Stimulated activated CD4-positive, alpha-beta T cell treated with anti-CD3 and anti-CD28 coated beads, TNF-alpha, amount 100 ng/mL, for 4 hours (primary cell): ENCODE measurements at places on chromosomes 1 and 21.

- no peak for DNase-seq
Observed at GRCh38 chr1:183590244-183591191, at the start of gene NCF2. TSS of gene NCF2 (minus strand) at chr1:183590459. CDS start at chr1:183590329, 130 bp downstream.

- DNase-seq = no peak
Observed at GRCh38 chr1:37051346-37051745, 17.0 kb upstream of the GRIK3 start.

GRCh38 chr1:175158170-175158591, 34.4 kb downstream of the KIAA0040 start:
- DNase-seq = no peak

DNA sequence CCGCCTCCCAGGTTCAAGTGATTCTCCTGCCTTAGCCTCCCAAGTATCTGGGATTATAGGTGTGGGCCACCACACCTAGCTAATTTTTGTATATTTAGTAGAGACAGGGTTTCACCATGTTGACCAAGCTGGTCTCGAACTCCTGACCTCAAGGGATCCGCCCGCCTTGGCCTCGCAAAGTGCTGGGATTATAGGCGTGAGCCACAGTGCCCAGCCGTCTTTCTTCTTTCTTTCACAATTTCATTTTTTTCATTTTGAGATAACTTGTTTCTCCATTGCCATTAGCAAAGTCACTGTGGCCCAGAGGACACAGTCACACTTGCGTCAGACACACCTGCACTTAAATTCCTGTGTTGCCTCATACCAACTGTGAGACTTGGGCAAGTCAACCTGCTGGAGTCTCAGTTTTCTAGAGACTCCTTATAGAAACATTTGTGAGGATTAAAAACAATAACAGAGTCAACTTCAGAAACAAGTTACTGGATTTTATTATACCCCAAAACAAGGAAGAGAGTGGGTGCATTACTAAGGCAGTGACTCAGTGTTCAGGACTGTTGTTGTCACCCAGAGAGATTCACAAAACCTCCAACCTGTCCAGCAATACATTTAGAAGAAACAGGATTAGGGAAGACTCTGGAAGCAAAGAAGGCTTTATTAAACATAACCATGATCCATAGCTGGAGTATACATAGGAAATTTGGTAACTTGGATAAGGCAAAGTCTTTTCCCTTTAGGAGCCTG, 2.6 kb downstream of the TEDDM1 start:
- DNase-seq = no peak

DNA sequence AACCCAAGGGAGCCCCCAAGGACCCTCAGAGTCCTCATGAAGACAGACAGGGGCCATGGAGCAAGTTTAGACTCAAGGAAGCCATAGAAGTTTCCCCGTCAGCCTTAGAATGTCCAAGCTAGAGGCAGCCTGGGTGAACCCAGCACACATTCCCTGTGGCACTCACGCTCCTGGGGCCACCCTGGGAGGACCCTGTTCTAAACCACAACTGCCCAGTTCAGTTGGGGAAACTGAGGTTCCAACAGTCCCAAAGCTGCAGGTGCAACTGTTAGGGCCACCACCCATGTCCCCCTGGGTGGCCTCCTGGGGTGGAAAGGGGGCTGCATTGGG, 9.3 kb downstream of the WNT3A start:
- DNase-seq = no peak

DNA sequence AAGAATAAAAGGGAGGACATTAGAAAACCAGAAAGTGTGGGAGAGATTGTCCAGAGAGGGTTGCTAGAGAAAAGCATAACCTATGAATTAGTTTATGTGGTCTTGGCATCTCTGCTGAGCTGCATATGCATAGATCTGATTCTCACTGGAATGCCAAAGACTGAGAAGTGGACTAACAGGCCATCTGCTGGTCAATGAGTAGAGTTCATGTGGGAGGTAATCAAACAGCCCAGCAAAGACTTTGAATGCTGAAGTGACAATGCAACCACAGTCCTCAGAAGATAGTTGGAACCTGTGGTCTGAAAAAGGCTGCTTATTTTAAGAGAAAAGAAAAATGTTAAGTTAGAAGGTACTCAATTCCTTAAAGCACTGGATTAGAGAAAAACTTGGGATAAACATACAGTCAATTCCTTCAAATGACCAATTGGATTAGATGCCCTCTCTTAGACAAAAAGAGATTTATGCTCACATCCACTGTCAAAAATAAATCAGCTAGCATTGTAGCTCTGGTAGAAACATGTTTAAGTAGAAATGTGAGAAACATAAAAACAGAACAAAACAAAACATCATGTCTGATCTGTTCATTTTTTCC, 382.8 kb downstream of the AMY1C start:
- DNase-seq = no peak

- DNase-seq = no peak
Observed at GRCh38 chr1:7389201-7389905, 381.7 kb upstream of the VAMP3 start.

- DNase-seq = no peak
Observed at GRCh38 chr1:180907313-180908055, 5.2 kb upstream of the KIAA1614 start.

DNA sequence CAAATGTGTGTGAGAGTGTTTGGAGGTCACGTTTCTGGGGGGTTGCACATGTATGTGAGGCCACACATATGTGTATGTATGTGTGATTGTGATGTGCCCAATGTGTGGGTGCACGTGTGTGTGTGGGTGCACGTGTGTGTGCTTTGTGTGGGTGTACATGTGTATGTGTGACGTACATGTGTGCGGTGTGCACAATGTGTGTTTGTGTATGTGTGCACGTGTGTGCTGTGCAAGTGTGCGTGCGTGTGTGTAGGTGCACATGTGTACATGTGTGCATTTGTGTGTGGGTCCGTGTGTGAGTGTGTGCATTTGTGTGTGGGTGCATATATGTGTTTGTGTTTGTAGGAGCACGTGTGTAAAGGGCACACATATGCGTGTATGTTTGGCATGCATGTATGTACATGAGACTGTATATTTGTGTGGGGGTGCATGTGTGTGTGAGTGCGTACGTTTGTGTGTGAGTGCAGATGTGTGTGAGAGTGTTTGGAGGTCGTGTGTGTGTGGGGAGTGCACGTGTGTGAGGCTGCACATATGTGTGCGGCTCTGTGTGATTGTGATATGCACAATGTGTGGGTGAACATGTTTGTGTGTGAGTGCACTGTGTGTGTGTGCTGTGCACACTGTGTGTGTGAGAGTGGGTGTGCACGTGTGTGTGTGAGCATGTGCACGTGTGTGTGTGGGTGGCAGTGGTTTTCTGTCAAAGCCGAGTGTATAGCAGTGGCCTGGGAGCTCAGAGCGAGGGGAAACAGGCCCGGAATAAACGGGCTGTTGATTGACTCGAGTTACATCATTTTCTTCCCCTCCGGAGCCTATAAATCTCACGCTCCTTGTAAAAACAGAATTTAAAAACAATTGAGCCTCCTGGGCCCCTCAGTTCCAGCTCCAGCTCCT, 132.7 kb upstream of the ARHGEF16 start:
- no peak for DNase-seq

DNA sequence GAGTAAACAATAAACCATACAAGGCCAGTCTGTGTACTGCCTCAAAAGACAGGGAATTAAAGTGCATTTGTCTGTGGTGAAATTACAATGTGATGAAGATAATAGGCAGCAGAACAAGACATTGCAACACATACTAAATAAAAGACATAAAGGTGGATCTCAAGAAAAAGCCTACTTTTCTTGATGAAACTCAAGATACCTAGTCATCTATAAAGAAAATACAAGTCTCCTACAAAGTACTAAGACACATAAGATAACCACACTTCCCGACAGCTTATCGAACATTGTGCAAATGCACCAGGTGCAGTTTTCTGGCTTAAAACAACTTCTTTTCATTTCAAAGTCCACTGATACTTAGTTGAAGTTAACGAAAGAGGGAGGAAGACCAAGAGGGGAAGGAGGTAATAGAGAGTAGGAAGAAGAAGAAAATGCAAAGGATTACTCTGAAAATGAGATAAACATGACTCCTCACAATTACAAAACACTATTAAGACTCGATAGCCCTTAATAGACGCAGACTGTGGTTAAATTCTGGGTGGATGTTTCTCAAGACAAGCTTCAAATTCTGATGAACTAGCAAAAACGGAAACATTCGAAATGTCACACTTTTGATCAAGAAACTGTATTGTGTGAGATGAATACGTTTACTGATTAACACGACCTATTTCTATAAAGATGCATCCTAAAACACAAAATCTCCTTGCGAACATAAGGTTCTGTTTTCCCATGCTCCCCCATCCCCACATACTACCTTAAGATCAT, 2.0 kb downstream of the HNRNPR start:
- DNase-seq = no peak

DNA sequence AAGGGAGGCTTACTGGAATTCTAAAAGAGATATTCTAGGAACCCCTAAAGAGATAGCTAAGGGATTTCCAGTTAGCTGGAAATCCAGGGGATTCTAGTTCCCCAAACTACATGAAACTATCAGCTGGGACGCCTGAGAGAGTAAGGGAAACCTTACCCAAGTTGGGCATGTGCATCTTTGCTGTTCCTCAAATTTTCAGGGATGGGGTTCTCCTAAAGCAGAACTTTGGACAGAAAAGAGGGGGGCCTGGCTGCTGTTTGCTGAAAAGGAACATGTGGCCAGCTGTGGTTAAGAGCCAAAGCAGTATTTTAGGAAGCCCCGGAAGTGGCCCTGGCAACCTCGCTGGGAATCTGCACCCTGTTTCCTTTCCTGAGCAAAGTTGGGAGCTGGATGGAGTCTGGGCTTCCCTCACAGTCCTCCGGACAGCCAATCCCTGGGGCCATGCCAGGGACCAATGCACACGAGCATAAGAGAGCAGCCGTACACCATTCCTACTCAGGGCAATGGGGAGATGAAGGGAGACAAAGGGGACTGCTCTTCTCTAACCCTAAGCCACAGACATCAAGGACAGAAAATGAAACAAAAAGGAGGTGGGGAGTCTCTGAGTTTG, 154.3 kb downstream of the PLXNA2 start:
- no peak for DNase-seq

GRCh38 chr1:65230731-65231481, 78.4 kb upstream of the DNAJC6 start:
- no peak for DNase-seq

DNA sequence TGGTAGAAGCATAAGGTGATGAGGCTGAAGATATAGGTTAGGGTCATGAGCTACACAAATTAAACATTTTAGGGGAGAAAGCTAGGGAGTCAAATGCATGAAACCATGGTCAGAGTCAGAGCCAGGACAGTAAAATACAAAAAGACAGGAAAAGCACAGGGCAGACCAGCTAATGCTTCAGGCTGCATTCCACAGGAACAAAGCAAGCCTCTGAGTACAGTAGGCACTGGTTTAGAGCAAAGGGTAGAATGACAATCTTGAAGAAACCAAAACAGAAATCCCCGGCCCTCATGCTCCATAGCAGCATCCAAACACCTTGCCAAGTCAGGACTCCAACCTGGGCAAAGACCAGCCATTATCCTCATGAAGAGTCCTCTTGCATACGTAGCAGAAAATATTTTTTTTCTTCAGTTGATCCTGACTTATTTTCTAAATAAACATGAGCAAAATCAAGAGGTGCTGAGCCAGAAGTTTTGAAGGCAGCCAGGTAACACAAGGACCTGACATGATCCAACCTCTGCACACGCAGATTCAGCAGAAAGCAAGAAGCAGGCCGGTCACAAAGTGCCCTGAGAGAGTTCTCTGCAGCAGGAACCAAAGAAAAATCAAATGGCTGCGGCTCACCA, 273.1 kb downstream of the TTLL7 start:
- DNase-seq = no peak

DNA sequence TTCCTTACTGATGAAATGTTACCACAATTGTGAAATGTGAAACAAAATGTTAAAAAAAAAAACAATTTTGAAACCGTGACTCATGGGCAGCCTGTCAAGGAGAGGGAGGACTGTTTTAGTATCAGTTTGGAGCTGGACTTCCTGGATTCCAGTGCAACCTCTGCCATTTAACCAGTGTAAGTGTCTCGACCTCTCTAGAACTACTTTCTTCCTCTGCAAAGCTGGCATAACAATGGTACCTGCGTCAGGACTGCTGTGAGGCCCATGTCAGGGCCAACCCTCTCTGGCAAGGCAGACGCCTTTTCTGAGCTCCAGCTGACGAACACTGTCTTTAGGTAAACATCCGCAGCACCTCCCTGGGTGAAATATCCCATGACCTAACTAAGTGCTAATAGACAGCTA, 20.9 kb downstream of the URB1 start:
- DNase-seq = no peak

DNA sequence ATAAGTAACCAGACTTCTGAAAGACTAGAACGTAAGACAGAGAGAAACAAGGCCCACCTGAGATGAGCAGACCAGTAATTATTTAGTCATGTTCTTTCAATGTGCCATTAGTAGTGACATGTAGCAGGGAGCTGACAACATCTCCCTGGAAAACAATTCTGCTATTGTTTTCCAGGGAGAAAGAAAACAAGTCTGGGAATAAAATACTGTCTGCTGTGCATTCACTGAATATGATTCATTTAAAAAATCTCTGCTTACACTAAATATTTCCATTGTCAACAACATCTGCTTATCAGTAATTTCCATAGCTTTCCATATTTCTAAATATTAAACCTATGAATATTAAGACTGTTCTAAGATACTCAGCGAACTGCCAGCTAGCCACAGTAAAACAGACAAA, 80.0 kb downstream of the VCAM1 start:
- no peak for DNase-seq

DNA sequence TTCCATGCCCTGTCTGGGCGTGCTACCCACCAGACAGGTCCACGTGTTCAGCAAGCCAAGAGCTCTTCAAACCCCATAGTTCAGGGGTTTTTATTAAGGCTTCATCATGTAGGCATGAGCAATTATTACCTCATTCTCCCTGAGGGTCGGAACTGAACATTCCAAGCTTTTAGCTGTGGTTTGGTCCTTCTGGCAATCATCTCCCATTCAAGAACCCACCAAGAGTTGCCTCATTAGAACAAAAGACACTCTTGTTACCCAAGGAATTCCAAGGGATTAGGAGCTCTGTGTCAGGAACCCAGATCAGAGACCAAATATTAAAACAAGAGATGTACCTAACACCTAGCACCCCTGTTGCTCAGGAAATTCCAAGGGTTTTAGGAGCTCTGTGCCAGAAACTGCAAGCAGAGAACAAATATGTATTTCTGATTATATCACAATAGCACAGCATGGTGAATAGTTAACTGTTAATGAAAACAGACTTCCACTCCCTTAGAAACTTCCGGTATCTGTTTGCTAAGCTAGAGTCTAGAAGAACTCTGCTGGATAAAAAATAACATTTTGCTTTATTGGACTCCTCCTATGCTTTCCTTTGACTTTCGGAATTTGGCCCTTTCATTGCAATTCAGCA, 201.2 kb upstream of the L1TD1 start:
- DNase-seq = no peak

DNA sequence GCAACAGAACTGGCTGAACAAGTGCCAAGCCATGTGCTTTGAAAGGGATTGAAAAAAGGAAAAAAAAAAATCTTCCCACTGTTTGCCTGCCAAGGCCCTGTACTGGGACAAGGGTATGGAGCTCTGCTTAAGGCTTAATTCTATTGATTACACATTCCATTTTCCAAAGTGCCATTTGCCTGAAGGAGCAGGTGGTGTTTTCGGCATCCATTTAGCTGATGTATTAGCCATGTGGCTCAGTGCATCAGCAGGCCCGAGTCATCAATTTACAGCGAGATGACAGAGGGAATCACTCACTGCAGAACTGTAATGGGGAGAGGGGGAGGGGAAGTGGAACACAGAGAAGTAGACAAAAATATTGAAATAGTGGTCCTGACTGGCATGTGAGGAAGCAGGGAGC, 144.2 kb upstream of the BEND5 start:
- no peak for DNase-seq

GRCh38 chr1:59833991-59834390, 19.2 kb downstream of the HOOK1 start:
- DNase-seq = no peak

- no peak for DNase-seq
Observed at GRCh38 chr1:51344602-51345299, 14.4 kb upstream of the TTC39A start.
